KG1 (cell line): ENCODE measurements at places on chromosomes 2 and 18.
A peak's percentile ranks its signal among the peaks of the same experiment; 100 is the strongest.

GRCh38 chr2:186544255-186544675, 45.6 kb upstream of the ITGAV start:
- no peak for DNase-seq

- DNase-seq = no peak
Measured at GRCh38 chr2:19462256-19462645, 103.8 kb upstream of the OSR1 start.

GRCh38 chr2:86338778-86339295, 1.4 kb upstream of the REEP1 start:
- no peak for DNase-seq

GRCh38 chr2:71783215-71783614, 329.9 kb downstream of the DYSF start:
- DNase-seq = no peak

DNA sequence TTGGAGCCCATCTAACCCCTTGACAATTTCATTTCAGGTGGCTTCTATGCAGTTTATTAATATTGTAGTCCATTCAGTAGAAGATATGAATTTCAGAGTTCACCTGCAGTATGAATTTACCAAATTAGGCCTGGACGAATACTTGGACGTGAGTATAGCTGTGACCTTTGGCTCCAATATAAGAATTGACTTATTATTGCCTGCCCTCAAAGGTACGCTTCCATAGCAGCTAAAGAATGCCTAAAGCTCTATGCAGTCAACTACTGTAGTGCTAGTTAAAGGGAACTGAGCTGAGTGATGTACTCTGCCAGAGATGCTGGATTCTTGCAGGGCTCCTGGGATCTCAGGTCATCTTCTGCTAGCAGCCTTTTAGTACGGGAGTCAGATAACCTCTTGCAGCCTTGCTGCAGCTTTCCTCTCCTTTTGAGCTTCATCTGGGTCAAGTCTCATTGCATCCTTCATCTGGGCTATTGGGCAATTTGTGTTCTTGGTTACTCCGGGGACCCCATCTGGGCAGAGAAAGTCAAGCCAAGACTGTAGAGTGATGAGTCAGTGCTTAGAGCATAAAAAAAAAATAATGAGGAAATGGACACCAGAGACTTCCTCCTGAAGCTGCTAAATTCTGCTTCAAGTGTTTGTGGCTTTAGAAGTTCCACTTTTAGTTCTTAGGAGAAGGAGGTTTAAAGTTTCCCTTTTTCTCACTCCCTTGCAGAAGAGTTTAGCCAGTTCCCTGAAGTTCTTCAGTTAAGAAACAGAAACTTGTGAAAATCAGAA, 105.6 kb downstream of the PRPF40A start:
- peak; percentile 72 for DNase-seq

DNA sequence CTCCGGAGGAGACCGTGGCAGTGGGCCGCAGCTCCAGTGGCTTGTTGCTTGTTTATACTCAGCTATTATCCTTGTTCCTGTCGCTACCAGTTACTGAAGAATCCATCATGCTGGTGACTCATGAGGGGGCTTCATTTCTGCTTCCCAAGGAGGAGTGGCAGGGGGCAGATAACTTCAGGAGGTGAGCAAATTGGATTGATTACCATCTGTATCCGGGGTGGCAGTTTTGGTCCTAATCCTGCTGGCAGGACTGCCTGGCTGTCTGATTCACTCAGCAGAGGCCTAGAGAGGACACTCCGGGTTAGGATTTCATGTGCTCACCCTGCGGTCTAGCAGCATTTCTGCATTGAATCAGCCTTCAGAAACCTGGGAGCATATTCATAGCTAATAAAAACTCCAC, 230.0 kb downstream of the ACTR3 start:
- no peak for DNase-seq

- DNase-seq = no peak
Measured at GRCh38 chr2:8435608-8436007, 246.2 kb upstream of the ID2 start.

DNA sequence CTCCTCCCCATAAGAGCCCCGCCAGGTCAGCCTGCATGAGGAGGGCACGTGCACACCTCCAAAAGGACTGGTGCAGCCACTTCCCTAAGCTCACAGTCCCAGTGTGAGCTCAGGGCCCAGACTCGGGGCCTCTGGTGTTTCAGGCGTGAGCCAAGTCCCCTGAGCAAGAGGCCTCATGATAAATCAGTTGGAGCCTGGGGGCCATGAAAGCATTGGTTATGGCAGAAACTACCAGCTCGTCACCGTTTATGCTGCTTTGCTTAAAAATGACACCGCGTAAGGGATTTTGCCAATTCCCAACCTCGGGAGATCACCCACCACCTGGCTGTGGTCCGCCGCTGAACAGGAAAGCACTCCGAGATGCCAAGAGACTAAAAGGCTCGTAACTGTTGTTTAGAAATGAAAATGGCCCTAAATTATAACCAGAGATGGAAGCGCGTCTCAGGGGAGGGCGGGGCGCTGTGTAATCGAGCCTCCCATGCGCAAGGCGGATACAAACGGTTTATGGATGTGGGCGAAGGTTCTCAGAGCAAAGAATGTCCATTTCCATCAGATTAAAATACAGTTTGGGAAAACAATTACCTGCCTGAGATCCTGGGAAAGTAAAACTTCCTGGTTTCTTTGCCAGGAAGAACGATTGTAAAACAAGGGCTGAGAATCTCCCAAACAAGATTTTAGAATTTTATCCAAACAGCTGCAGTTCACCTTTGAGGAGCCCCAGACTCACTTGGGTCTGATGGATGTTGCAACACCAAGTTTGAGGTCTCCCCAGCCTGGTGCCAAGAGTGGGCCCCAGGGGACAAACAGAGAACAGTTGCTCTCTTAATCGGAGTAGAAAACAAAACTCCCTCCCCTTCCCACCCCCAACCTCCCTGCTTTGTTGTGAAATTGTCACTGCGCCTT, 141.4 kb downstream of the BCL2 start:
- DNase-seq = no peak

DNA sequence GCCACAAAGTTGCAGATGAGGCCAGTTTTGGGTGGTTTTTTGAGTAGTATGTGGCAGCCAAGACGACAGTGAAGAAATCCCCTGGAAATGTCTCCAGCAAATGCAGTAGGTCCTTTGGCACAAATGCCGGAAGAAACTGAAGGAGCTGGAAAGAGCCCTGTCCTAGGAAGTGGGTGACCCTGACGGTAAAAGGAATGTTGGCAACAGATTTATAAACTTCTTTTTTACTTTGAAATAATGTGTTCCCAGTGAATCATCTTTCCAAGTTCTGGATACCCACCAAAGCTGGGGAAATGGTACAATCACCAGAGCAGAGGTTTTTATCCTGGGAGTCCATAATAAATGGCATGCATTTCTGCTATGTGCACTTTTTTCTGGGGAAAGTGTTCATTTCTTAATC, 112.9 kb downstream of the CSRNP3 start:
- DNase-seq = no peak

- DNase-seq = no peak
Measured at GRCh38 chr2:15547115-15547876, 13.8 kb downstream of the NBAS start.

GRCh38 chr2:178069551-178069950, 3.0 kb downstream of the PDE11A start:
- DNase-seq = no peak

GRCh38 chr18:2958819-2959298, 54.1 kb downstream of the LPIN2 start:
- DNase-seq = no peak

DNA sequence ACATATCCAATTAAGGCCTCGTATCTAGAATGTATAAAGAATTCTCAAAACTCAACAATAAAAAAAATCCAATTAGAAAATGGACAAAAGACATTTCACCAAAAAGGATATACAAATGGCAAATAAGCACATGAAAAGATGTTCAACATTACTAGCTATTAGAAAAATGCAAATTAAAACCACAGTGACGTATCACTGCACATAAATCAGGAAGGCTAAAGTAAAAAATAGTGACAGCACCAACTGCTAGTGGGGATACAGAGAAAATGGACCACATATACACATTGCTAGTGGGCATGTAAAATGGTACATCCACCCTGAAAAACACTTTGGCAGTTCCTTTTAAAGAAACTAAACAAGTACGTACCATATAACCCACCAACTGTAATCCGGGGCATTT, 59.7 kb downstream of the SMAD4 start:
- DNase-seq = no peak

- DNase-seq = no peak
Measured at GRCh38 chr2:168641636-168642035, 160.8 kb upstream of the NOSTRIN start.
